Astrocyte (in vitro differentiated cells and primary cell): ENCODE measurements at places on chromosomes 4 and X.

- peak; percentile 100 for DNase-seq
These were observed 495.2 kb downstream of the PDGFC start for GRCh38 chr4:156476359-156476758.

DNA sequence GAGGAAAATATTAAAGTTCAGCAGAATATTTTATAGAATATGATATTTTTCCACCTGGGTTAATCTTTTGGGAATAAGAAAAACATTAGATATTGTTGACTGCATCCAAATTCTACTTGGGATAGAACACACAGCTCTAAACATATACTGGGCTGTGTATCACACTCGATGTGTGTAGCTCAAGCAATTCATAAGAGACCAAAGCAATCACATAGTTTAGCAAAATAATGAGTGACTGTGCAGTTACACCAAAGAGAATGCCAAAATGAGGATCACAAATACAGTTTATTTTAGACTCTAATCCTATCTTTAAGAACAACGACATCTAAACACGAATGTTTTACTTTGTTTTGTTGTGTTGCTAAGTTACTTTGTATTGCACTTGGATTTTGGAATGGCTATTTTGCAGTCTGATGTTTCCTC, 101.2 kb downstream of the CBR4 start:
- no peak for DNase-seq

DNA sequence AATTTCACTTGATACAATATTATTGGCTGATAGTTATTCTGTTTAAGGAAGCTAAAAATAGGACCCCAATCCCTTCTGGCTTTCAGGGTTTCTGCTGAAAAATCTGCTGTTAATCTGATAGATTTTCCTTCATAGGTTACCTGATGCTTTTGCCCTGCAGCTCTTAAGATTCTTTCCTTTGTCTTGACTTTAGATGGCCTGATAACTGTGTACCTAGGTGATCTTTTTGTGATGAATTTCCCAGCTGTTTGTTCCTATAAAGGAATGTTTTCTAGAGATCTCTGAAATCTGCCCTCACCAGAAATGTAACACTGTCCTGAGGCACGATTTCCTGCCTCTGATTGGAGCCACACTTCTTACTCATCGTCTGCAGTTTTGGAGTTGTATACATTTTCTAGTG, 69.4 kb upstream of the PRDM5 start:
- no peak for DNase-seq

GRCh38 chrX:133337250-133337649, 78.0 kb downstream of the GPC4 start:
- no peak for DNase-seq

DNA sequence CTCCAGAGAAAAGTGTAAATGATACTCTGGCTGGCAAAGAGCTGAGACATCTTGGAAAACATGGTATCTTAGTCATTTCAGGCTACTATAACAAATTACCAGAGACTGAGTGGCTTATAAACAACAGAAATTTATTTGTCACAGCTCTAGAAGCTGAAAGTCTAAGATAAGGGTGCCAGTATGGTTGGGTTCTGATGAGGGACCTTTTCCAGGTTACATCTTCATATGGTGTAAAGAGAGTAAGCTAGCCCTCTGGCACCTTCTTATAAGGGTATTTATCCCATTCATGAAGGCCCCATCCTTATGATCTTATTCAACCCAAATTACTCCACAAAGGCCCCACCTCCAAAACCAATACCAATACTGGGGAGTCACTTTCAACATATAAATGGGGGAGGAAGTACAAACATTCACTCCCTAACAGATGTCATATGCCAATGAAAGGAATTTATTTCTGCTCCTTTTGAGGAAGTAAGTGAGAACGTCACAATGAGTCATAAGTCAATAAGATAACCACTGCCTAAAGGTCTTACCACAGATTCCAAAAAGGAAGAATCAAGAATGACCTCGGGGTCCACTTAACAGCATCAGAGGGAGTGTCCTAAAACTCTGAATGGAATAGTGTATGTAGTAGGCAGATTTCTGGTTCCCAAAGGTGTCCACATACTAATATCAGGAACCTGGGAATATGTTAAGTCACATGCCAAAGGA, 246.6 kb downstream of the OPHN1 start:
- no peak for DNase-seq

GRCh38 chr4:123298801-123299200, 97.8 kb upstream of the SPRY1 start:
- no peak for DNase-seq
